Activated B cell treated with CpG ODN at 0.5 μM for 24 hours (primary cell): ENCODE measurements at places on chromosomes 7 and 10. TPM values are rescaled to one million over a fixed set of nuclear protein-coding genes. Genes with fewer than 3 reads are reported as not detected.

DNA sequence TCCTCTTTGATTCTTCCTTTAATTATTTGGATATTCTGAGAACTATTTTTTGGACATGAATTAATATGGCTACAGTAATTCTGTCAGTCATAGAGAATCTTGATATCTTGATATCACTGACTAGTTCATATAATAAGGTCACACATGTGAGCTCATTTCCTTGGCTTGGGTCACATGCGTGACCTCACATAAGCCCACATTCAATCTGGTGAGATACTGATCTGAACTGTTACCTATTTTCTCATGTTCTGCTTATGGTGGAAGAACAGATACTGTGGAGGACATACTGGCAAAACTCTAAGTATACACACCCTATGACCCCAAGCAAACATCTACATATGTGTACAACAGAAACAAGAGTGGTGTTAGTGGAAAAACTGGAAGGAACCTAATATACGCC lies 44.1 kb downstream of the CUL2 start:
- H3K36me3 ChIP-seq, result peaks cover 86% of the 10 kb centered on the region
- no peaks in the 10 kb centered on the region for H3K27me3 ChIP-seq
- no peak overlapping the region for H3K4me3 ChIP-seq
- DNase-seq, result no peak
- H3K4me1 ChIP-seq, result peaks cover 18% of the 10 kb centered on the region

GRCh38 chr10:89266721-89267453 lies 15.3 kb upstream of the LIPA start:
- no peak overlapping the region for H3K27ac ChIP-seq
- no peak for DNase-seq
- H3K27me3 ChIP-seq, result no peaks in the 10 kb centered on the region

DNA sequence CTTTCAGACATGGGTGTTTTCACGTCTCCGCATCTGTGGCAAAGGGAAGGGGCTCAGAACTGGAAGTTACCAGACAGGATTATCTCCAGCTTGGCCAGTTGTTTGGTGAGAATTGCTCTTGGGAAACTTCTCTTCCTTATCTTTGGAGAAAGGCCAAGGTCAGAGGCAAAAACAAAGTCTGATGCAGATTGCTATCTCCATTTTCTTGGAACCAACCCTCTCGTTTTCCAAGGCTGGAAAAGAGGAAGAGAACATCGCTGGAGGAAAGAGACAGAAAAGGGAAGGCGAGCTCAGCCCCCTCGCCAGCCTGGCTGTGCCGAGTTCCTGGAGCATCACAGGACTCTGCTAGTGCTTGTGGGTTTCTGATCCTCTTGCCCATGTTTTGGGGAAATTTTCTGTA lies 396.8 kb upstream of the SHH start:
- H3K27me3 ChIP-seq, result peaks cover 2% of the 10 kb centered on the region
- H3K4me1 ChIP-seq, result no peaks in the 10 kb centered on the region
- H3K36me3 ChIP-seq, result no peaks in the 10 kb centered on the region
- no peak for DNase-seq
- H3K4me3 ChIP-seq, result no peak overlapping the region
- no peak overlapping the region for H3K27ac ChIP-seq

The ARMC3 gene
- total RNA-seq, result not detected in 2 replicates

- H3K27ac ChIP-seq, result peak overlapping the region; percentile 74
- no peaks in the 10 kb centered on the region for H3K27me3 ChIP-seq
- no peak for DNase-seq
- H3K36me3 ChIP-seq, result no peaks in the 10 kb centered on the region
Measured at GRCh38 chr10:124231168-124232155, 138.1 kb upstream of the CHST15 start.

DNA sequence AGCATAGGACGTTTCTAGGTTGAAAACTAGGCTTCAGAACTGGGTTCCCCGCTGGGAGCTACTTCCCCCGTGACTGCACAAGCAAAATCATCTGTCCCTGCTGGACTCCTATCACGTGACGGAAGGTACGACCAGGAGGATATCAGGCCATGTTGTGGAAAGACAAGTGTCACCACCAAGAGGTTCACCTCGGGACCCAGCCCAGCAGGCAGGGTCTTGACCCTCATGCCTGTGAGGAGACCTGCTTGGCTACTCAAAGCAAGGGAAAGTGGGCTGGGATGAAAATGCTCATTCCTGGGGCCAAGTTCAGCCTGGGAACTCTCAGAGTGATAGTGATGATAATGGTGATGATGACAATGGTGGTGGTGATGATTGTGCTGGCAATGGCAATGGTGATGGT lies 32.3 kb upstream of the DPYSL4 start:
- no peaks in the 10 kb centered on the region for H3K36me3 ChIP-seq
- H3K27ac ChIP-seq, result no peak overlapping the region
